Right atrium auricular region (tissue), 2 donors: ENCODE measurements at places on chromosomes 16 and 17.

DNA sequence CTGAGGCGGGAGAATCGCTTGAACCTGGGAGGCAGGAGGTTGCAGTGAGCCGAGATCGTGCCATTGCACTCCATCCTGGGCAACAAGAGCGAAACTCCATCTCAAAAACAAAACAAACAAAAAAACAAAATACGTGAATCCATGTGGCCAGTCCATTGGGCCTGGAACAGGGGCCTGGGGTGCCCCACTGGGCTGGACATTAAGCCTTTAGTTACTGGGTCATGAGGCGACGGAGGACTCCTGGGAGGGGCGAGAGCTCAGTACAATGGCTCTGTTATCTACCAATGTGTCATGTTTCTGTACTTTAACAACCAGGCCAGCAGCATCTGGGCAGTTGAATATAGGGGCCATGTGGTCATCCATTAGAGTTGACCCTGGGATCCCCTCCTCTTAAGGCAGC lies 18.9 kb upstream of the CLEC18A start:
- no peak for DNase-seq

DNA sequence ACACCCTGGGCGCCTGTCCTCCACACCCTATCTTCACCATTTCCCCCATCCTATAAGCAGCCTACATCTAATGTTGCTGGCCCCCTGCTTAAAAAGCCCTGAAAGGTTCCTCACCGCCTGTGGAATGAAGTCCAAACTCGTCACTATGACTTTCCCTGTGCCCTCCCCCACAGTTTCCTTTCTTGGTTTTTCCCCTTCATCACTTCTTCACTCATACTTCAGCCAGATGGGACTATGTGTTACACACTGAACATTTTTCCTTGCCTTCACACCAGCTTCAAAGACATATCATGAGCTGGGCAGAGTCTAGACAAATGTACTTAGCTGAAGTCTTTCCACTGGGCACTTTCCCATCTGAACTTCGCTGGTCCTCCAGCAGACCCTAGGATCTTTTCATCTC lies 1.5 kb upstream of the MARCHF10 start:
- no peak for DNase-seq

DNA sequence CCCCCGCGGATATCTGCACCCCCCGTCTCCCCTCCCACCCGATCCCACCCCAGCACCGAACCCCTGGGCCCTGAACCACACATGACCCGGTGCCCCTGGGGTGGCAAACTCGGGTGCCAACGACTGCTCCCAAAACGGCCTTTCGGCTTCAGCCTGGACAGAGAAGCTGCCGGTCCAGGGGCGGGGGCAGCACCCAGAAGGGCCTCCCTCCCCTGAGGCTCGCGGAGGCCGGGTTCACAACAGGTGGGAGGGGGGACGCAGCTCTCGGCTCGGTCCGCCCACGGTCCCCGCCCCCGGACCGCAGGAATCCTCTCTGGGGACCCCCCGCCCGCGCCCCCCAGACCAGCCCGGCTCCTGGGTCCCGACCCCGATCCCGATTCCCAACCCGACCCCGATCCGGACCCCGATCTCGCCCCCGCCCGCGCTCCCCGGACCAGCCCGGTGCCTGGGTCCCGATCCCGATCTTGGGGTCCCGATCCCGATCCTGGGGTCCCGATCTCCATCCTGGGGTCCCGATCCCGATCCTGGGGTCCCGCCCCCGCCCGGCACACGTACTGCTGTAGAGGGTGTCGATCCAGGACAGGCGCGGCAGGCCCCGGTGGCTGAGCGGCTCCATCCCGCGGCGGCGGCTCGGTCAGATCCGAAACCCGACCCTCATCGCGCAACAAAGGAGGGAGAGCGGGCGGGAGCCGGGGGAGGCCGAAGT lies 516 bp downstream of the ABR start:
- no peak for DNase-seq

GRCh38 chr17:46163316-46163715 lies 29.9 kb downstream of the KANSL1 start:
- DNase-seq = no peak

DNA sequence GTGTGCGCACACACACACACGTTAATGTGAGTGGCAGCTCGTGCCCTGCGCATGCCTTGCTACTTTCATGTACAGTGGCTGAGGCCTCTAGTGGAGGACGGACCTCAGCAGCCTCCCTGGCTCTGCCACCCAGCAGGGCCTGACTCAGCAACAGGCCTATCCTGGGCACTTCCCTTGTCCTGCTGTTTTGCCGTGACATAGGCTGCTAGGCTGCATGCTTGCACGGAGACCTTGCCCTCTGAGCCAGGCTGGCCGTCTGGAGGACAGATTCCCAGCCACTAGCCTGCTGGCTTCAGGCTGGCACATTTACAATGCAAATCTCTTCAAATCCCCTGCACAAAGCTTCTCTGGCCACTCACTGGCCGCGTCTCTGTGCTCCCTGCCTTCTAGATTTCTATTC lies 9.5 kb downstream of the RNF213 start:
- DNase-seq = no peak

- peak; percentile 79 for DNase-seq
Measured at GRCh38 chr16:15507301-15507958, 73.0 kb downstream of the BMERB1 start.
